ENCODE measurements at places on chromosomes 2 and 18.

- DNase-seq: no peak
These were observed 154.7 kb downstream of the DYSF start for GRCh38 chr2:71608034-71608433.

DNA sequence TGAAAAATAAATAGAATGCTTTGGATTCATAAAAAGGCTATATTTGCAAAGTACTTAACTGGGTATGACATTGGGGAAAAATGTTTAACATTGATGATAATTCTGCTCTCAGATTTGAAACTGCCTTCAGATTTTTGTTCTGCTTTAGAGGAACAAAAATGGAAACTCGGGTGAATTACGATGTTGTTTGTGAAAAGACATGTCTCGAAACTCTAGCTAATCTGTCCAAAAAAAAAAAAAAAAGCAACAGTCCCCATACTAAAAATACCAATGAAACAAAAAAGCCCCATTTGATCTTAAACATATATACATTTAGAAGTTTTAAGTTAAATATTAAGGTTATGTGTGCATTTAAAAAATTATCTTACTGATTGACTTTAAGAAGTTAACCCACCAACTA lies 3.0 kb downstream of the ZDBF2 start:
- DNase-seq: no peak

- no peak for DNase-seq
These were observed 674.7 kb downstream of the PLCL1 start for GRCh38 chr2:198479065-198479464.

DNA sequence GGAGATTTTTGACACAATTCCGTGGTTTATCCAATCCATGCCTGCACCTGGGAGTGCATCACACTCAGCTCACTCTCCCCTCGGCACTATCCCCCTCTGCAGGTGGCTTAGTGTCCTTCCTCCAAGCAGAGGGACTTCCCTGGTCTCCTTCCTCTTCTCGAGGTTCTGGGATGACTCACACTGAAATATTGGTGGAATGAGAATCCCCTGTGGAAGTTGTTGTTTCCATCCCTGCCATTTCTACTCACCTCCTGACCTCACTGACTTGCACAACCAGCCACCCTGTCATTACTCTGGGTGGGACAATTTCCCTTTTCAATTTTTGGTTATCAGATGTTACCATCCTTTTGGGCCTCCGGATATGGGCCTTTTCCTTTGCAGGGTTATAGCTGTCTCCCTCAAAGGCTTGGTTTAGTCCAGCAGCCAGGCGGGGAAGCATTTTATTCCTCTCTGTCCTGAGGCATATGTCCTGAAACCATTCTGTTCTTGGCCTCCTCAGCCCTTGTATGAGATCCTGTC lies 59.9 kb downstream of the PTPRM start:
- no peak for DNase-seq

DNA sequence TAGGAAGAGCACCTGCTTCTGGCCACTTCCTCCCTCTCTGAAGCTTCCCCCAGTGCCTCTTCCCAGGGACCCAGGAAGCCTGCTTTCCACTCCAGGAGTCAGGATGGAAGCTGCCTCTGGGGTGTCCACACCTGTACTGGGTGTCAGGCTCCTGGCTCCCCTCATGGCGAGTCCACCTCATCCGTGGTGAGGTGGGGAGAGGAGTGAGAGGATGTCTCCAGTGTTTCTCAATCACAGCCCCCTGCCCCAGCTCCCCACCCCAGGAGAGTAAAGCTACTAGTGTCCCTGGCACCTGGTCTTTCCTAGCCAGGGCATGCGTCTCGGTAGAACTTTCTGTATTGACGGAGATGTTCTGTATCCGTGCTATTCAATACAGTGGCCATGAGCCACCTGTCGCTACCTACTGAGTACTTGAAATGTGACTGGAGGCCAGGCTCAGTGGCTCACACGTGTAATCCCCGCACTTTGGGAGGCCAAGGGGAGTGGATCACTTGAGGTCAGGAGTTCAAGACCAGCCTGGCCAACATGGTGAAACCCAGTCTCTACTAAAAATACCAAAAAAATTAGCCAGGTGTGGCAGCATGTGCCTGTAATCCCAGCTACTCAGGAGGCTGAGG lies 171.2 kb upstream of the HAAO start:
- no peak for DNase-seq

- no peak for DNase-seq
These were observed 65.2 kb upstream of the ST8SIA5 start for GRCh38 chr18:46821856-46822711.

DNA sequence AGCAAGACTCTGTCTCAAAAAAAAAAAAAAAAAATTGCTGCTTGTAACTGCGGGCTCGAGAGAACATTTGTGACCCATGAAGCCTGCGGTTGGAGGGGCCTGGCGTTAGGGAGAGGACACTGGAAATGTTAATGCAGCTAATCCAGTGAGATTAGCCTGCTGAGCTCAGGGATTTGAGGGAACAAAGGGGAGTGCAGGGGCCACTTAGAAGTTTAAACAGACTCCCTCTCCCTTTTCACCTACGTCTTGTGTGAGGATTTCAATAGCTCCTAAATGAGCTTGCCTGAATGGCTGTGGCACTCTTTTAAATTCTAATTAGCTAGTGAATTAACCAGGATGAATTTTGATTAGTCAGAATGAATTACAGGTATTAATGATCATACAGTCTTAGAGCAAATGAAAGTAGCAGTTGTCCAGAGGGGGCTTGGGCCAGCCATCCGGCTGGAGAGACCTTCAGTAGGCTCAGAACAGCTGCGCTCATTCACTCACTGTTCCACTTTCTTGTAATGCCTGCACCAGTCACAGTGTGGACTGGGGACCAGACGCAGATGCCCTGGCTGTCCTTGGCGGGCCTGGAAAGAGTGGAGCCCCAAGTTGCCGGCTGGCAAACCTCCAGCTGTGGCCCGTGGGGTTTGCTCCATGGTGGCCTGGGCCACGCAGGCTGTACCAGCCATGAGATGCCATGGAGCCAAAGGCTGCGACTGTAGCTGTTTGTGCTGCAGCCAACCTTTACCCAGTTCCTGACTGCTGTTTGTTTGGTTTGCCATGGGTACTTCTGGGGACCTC lies 20.8 kb downstream of the LDLRAD4 start:
- no peak for DNase-seq

- no peak for DNase-seq
These were observed 76.1 kb upstream of the MC4R start for GRCh38 chr18:60448487-60449267.

DNA sequence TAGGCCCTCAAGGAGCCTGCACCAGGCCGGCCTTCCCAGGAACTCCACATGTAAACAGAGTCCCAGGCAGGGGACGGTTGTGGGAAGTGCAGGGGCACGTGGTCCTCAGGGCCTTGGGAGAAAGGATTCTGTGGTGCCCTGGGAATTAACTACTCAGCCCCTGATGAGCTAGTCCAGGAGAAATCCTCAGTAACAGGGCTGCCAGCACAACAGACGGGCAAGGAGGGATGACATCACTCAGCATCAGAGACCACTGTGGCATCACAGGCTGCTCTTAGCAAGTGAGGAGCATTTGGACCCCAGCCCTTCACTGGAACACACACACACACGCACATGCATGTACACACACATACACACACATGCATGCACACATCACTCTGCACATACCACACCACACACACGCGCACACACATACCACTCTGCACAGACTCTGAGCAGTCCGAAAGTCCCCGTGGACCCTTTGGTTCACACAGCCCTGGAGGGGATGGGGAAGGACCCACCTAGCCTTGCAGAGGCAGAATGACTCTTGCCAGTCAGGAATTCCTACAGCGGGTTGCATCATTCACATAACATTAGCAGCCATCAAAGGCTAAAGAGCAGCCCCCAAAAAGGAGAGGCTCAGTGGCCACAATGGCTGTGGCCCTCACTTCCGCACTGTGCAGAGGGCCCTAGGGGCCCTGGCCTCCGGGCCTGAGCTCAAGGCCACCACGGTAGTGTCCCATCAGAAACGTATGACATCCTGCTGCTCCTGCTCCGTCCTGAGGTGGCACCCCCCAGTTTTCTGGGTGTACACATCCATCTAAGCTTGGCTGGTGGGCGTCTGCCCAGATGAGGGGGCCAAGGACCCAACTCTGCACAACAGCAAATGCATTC lies 1.9 kb upstream of the NMUR1 start:
- no peak for DNase-seq

GRCh38 chr18:55072181-55072580 lies 112.9 kb upstream of the CCDC68 start:
- DNase-seq: no peak

DNA sequence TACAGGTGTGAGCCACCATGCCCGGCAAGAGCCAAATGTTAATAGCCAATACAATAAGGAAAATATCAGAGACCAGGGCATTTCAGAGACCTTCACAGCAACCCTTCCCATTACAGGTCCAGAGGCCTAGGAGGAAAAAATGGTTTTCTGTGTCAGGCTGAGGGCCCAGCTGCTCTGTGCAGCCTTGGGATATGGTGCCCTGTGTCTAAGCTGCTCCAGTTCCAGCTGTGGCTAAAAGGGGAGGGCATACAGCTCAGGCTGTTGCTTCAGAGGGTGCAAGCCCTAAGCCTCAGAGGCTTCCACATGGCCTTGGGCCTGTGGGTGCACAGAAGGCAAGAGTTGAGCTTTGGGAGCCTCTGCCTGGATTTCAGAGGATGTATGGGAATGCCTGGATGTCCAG lies 20.1 kb upstream of the CCDC195 start:
- DNase-seq: no peak

GRCh38 chr18:22275706-22276333 lies 106.4 kb downstream of the GATA6 start:
- no peak for DNase-seq

DNA sequence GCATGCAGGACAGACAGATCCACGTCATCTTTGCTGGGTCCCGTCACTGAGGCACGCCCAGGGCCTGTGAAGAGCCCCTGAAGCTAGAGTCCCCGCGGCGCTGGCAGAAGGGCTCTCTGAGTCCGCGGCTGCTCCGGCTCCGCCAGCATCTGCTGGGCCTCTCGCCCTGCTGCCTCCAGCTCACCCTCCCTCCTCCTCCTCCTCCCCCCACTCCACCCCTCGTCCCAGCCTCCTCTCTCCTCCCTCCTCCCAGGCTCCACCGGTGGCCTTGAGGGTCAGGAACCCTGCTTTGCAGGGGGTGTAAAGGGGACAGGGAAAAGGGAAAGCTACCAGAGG lies at the start of gene TNS1:
TNS1 (minus strand) TSS at position 151 of the 336 bp plus-strand sequence; CDS start at position 28, 123 bp downstream.
- DNase-seq: no peak

GRCh38 chr2:240898108-240898730 lies 2.3 kb upstream of the MAB21L4 start:
- no peak for DNase-seq

- DNase-seq: no peak
These were observed 75.4 kb downstream of the CERKL start for GRCh38 chr2:181581534-181581933.

GRCh38 chr18:8654503-8655451 lies 45.5 kb downstream of the RAB12 start:
- DNase-seq: no peak

- DNase-seq: no peak
These were observed 24.1 kb downstream of the SIGLEC15 start for GRCh38 chr18:45849529-45849928.

DNA sequence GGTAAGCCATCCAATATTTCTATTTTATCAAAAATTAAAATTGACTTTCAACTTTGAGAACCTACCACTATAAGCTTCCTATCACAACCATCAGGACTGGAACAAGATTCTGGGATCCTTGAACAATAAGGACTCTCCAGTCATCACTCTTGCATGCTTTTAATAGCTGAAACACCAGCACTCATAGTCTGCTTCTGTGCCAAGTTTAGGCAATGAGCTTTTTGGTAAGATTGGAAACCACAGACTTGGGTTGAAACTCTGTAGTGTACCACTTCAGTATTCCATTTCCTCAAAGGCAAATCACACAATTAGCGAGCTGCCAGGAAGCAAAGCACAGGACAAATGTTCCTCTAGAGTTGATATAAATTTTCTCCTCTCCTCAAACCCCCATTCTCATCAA lies 1065.8 kb upstream of the SLC39A10 start:
- DNase-seq: no peak

- DNase-seq: no peak
These were observed 357.3 kb downstream of the HRH4 start for GRCh38 chr18:24817587-24818371.

DNA sequence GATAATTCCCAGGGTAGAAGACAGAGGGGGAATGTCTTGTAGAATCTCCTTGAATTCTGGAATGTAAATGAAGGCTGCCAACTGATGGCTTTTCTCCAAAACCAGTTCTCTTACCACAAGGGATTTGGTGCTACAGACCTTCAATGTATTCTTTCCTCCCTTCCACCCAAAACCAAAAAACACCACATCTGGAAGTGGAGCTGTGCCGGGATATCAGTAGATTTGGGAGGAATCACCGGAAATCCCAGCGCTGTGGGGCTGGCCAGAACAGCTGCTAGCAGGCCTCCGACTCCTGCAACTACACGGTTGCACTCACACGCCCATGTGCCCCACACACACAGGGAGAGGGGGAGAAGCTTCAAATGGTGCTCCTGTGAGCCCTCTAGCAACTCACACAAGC lies 45.7 kb downstream of the RPL31 start:
- DNase-seq: no peak

GRCh38 chr2:30139131-30139870 lies 7.5 kb upstream of the YPEL5 start:
- no peak for DNase-seq

DNA sequence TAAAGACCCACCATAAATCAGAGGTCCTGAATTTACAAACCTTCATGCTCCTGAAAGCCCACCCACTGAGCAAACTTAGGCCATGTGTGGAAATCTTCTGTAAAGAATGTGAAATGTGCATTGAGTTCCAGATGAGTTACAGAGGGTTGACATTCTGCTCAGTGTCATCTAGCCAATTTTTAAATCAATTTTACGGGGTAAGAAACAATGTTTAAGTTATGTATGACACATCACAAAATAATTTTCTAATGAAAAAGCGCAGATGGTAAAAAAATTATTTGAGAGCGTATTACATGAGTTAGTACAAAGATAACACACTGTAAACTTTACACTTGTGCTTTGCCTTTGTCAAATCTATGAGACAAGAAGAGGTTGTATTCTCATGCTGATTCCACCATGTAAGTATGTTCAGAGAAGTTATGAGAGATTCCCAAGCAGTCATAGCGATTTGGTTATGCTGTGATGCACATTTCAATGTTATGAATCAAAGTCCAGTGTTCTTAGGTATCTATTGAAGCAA lies 446.3 kb downstream of the ADCYAP1 start:
- no peak for DNase-seq

DNA sequence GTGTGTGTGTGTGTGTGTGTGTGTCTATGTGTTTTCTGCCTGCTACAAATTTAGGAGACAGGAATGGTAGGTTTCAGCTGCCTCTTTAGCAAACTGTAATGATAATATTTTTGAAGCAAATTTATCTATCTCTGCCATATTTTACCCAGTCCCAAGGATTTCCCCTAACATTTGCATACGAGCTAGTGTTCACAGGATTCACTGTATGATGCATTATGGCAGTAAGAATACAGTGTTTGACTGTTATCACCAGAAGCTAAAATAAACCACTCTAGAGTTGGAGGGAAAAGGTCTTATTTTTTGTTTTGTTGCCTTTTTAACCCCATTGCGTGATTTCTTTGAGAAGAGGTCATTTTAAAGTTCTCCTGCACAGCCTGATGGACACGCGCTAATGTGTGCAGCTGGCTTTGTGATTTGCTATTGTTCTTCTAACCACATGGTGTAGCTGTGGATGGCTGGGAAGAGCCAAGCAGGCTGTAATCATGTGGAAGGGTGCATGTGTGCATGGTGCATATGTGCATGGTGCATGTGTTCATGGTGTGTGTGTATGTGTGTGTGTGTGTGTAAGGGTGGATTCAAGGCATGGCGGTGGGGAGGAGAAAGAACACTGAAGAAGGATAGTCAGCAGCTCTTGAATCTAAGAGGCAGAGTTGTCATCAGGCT lies 62.4 kb downstream of the PLB1 start:
- DNase-seq: no peak
